Renal pelvis (tissue), 12 donors: ENCODE measurements at places on chromosomes 11 and 22. TPM values are rescaled to one million over a fixed set of nuclear protein-coding genes. Genes with fewer than 3 reads are reported as not detected.

The NCR3LG1 gene
- 2.3 TPM for polyA plus RNA-seq

The MLC1 gene
- polyA plus RNA-seq, result 0.67 TPM

DNA sequence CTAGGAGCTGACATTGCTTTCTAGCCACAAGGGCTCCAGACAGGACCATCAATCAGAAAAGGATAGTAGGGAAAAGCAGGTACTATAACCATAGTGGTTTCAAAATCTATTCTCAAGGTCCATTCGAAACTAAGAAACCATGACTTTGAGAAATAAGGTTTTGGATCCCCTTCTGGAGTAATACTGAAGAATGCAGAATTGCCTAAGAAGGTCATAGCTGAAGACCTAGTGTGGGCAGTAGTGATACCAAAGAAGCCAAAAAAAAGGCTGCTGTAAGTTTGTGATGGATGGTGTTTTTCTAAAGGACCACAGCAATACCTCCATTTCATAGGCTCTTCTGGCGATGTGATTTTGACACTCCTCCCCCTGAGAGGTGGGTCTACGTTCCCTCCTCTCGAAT lies 163.1 kb downstream of the MAML2 start:
- no peak for DNase-seq

The SCN3B gene
- polyA plus RNA-seq, result 1.4 TPM

The RAG2 gene
- 1.3 TPM for polyA plus RNA-seq

DNA sequence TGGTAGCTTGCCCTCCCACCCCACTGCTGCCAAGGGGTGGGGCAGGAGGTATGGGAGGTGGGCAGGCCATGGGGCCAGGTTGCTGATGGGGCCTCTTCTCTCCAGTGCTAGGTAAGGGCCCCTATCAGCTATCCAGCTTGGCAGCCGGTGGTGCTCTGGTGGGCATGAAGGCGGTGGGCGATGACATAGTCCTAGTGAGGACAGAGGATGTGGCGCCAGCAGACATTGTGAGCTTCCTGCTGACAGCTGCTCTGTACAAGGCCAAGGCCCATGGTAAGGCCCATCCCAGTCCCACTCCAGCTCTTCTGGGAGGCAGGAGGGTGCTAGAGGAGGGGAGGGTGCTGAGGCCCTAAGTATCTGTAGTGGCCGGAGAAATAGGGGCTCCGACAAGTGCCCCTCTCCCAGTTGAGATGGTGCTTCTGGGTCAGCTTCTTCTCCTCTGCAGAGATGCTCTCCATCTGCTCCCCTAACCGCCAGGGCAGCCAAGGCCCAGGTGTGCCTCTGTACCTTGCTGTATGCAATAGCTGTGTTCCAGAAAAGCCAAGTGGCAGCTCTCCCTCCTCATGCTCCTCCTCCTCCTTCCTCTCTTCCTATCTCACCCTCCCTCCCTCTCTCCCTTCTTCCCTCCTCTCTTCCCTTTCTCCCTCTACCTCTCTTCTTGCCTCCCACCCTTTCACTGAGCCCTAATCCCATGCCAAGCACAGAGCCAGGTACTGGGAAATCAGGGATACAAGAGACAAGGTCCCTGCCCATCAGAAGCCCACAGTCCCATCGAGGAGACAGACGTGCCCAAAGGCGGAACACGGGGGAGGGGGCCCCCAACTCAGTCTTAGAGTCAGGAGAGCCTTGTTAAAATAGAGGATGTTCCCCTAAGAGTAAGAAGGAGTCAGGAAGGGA lies 55.3 kb downstream of the OTOG start:
- DNase-seq, result no peak

DNA sequence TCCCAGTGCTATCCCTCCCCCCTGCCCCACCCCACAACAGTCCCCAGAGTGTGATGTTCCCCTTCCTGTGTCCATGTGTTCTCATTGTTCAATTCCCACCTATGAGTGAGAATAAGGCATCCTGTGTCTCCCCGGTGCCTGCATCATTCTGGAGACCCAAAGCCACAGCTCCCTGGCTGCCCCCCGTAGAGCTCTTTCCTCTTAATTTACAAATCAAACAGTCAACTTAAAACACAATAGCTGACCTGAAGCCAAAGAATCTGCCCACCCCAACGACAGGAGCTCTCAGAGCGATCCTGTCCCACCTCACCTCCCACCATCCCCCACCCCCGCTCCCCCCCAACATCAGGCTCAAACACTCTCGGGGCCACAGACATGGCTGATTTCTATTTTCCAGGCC lies 558.3 kb downstream of the BRD1 start:
- DNase-seq, result no peak

The HBB gene
- polyA plus RNA-seq, result 133 TPM

GRCh38 chr11:47332303-47332711 lies 20.2 kb downstream of the MYBPC3 start:
- no peak for DNase-seq

DNA sequence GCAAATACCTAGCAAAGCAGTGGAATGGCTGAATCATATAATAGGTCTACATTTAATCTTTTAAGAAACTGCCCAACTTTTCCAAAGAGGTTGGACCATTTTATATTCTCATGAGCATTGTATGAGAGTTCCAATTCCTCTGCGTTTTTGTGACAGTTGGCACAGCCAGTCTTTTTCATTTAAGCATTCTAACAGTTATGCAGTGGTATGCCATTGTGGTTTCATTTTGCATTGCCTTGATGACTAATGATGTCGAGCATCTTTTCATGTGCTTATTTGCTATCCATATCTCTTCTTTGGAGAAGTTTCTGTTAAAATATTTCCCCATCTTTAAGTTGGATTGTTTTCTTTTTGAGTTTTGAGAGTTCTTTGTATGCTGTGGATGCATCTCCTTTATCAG lies 38.7 kb downstream of the EIF3F start:
- DNase-seq, result no peak

The FAM180B gene
- 0.65 TPM for polyA plus RNA-seq

DNA sequence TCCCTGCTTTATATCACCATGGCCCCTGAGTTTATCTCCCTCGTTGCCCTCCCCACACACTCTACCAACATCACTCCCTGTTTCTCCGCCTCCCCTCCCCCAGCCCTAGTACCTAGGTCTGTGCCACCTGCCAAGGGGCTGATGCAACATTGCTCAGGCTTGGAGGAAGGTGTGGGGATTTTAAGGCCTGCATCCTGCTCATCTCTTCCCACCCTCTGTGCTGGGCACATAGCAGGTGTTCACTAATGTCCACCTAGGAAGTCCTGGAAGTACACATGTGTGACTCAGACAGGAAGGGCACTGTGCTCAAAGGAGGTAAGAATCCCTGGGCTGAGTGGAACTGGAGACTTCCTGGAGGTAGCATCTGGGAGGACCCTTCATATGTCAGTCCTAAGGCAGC lies 37.0 kb downstream of the PDE2A start:
- DNase-seq, result no peak

The GAS2 gene
- 11.1 TPM for polyA plus RNA-seq

DNA sequence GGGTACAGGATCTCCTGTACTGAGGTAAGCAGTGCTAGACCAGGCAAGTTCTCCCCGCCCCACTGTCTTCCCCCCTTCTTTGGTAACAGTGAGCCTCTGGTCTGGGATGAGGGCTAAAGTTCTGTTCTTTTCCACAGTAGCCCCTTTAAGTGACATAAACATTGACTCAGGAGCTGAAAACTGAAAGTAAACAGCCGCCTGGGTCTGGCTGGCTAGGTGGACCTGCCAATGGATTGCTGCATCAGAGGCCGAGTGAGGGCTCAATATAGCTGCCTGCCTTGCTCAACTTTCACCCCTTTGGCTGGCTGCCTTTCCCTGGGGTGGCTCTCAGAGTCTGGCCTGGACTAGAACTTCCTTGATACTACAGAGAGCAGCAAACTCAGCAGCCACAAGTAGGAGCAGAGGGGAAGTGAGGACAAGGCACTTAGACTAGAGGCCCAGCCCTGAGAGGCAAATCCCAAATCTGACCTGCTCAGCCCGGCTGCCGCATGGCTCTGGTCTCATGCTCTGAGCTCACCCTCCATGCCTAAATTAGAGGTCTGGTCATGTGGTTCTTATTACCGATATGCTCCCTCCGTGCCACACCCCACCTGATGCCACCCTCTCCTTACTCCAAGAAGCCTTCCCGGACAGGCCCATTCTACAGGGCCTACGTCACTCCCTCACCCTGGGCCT lies 9.6 kb upstream of the UCP3 start:
- peak; percentile 20 for DNase-seq

- DNase-seq, result no peak
These were observed 15.6 kb upstream of the JAM3 start for GRCh38 chr11:134052988-134053945.

The OSBPL5 gene
- 25.1 TPM for polyA plus RNA-seq

DNA sequence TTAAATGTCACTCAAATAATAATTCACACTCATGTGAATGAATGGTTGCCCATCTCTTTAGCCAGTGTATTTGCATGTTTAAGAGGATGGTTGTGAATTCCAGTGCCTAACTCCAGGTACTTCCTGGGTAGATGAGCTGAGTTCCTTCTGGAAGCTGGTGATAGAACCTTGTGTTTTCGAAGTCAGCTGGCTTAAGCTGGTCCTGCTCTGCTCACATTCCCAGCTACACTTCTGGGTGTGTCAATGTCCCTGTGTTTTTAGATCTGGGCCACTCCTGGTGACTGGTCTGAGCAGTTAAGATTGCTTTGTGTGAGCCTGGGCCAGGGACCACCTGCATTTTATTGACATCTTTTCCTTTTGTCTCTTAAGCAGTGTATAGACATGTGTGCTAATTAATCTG lies 10.6 kb downstream of the TEAD1 start:
- DNase-seq, result no peak

DNA sequence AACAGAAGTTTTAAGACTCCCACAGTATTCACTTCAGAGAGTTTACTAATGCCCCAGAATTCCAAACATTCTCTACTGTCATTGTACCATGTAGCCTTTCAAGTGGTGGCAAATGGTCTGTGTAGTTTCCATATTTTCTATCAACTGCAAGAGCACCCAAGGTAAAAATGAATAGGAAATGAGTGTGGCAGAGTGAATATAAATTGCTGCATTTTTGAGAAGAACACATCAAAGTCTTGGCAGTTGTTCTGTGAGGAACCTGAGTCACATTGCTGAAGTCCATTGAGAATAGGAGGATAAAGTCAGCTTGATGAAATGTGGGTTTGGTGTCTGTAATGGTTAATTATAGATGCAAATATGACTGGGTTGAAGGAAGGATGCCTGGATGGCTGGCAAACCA lies 193.6 kb downstream of the AASDHPPT start:
- no peak for DNase-seq

The PHF21B gene
- 4.5 TPM for polyA plus RNA-seq

DNA sequence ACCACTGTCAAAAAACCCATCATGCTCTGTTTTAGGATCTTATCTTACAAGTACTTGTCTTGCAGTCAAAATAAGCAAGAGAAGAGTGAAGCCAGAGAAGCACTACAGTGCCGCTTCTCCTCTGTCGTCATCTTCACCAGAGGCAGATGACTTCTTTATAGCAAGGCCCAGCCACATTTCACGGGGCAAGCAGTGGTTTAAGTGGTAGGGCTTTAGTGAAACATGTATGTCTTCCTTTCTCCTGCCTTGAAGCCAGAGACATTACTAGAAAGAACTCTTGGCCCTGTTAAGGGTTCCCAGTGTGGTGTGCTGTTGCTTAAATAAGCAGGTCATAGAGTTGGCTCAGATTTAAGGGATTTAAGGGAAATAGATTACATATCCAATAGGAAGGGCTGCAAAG lies 42.9 kb upstream of the DEPDC7 start:
- no peak for DNase-seq

DNA sequence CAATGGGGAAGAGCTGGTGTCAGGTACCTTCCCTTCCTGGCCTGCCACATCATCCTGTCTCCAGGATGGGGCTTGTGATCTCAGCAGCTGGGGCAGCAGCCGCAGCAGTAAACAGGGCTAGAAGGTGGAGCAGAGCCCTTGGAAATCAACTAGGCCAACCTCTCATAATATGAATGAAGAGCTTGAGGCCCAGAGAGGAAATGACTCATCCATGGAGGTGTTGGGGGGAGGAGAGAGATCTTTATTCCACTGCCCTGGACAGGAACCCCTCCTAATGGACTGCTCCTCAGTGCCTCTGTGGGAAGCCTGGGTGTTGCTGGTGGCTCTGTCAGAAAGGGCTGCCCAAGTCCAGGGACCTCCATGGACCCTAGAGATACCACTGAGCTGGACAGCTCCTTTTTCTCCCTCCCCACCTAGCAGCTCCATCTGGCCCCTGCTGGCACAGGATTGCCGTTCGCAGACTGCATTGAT lies 111.8 kb downstream of the OSBP2 start:
- DNase-seq, result no peak

GRCh38 chr22:42379966-42380537 lies 52.2 kb downstream of the NFAM1 start:
- no peak for DNase-seq

DNA sequence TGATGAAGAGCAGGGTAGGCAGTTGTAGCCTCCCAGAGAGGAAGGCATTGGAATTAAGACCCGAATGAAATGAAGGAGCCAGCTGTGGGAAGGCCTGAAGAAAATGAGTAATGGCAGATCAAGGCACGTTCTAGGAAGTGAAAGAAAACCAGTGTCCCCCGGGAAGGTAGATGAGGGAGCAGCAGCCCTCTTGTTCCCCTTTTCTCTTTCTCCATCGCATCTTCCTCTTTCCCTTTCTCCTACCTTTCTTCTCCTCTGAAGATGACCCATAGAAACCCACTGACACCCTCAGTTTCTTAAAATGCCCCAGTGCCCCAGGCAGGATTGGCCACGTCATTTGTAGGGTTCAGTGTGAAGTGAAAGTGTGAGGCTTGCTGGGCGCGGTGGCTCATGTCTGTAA lies 172.6 kb upstream of the SEZ6L start:
- no peak for DNase-seq

DNA sequence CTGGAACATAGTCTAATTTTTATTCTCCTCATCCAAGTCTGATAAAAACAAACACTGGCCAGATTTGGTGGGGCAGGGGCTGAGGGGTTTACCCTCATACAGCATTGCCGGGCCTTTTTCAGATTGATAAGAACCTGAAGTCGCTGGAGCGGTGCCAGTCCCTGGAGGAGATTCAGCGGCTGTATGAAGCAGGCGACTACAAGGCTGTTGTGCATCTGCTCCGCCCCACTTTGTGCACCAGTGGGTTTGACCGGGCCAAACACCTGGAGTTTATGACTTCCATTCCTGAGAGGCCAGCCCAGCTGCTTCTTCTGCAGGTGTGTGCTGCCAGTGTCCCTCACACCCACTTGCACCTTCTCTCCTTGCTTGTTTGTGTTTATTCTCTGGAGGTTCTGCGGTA lies 55.8 kb downstream of the CABIN1 start:
- DNase-seq, result peak; percentile 23

The PDGFD gene
- 18.1 TPM for polyA plus RNA-seq

GRCh38 chr11:134862105-134862502 lies 450.1 kb upstream of the B3GAT1 start:
- peak; percentile 27 for DNase-seq

The RAB36 gene
- polyA plus RNA-seq, result 20.2 TPM

The TUB gene
- 26.2 TPM for polyA plus RNA-seq

DNA sequence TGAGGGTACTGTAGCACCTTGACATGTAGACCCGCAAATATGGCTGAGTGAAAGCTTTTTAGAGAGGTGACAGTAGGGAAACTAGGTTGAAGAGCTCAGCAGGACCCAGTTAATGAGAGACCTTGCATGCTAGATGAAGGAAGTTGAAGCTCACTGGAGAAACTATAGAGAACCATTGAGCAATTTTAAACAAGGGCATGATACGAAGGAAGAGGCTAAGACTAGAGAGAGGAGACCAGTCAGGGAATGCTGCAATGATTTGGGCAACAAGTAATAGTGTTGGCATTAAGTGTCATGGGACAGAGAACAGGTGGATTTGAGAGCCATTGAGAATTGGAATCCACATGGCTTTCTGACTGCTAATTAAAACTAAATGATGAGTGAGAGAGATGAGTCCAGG lies 4.1 kb downstream of the OLFML1 start:
- DNase-seq, result no peak
